ENCODE measurements at places on chromosomes 16 and 17. TPM values are rescaled to one million over a fixed set of nuclear protein-coding genes. Genes with fewer than 3 reads are reported as not detected.

Gene LDHD
- polyA plus RNA-seq = 0.57 TPM

- DNase-seq = no peak
- H3K4me3 ChIP-seq = no peak overlapping the region
- H3K36me3 ChIP-seq = peaks cover 73% of the 10 kb centered on the region
- H3K4me1 ChIP-seq = no peaks in the 10 kb centered on the region
Observed at GRCh38 chr17:18356624-18357023, 6.7 kb downstream of the SHMT1 start.

GRCh38 chr17:1503699-1504098, 11.2 kb upstream of the MYO1C start:
- H3K4me3 ChIP-seq = no peak overlapping the region
- no peak overlapping the region for H3K27ac ChIP-seq
- DNase-seq = no peak
- peaks cover 38% of the 10 kb centered on the region for H3K36me3 ChIP-seq
- no peaks in the 10 kb centered on the region for H3K4me1 ChIP-seq

- H3K27me3 ChIP-seq = no peaks in the 10 kb centered on the region
- DNase-seq = peak; percentile 59
- H3K27ac ChIP-seq = no peak overlapping the region
- no peaks in the 10 kb centered on the region for H3K36me3 ChIP-seq
- peaks cover 26% of the 10 kb centered on the region for H3K4me1 ChIP-seq
- H3K4me3 ChIP-seq = no peak overlapping the region
Observed at GRCh38 chr17:80425835-80426426, 11.0 kb downstream of the ENDOV start.

GRCh38 chr16:87628940-87629339, 26.6 kb downstream of the JPH3 start:
- no peak overlapping the region for H3K27ac ChIP-seq
- H3K36me3 ChIP-seq = no peaks in the 10 kb centered on the region
- peaks cover 8% of the 10 kb centered on the region for H3K27me3 ChIP-seq
- DNase-seq = no peak
- H3K4me3 ChIP-seq = no peak overlapping the region
- H3K4me1 ChIP-seq = no peaks in the 10 kb centered on the region
